Naive thymus-derived CD8-positive, alpha-beta T cell (primary cell): ENCODE measurements at places on chromosomes 3 and 15. TPM values are rescaled to one million over a fixed set of nuclear protein-coding genes. Genes with fewer than 3 reads are reported as not detected.

Gene SEMA6D
- not detected for total RNA-seq

- no peaks in the 10 kb centered on the region for H3K4me1 ChIP-seq
- H3K36me3 ChIP-seq = no peaks in the 10 kb centered on the region
- no peak for DNase-seq
- no peak overlapping the region for H3K4me3 ChIP-seq
- no peaks in the 10 kb centered on the region for H3K27me3 ChIP-seq
Observed at GRCh38 chr3:174959556-174960065, 100.5 kb downstream of the NAALADL2 start.

- peaks cover 4% of the 10 kb centered on the region for H3K27me3 ChIP-seq
- H3K36me3 ChIP-seq = no peaks in the 10 kb centered on the region
- no peaks in the 10 kb centered on the region for H3K4me1 ChIP-seq
- no peak overlapping the region for H3K27ac ChIP-seq
Observed at GRCh38 chr3:130243808-130244207, 101.7 kb upstream of the COL6A5 start.

- no peaks in the 10 kb centered on the region for H3K36me3 ChIP-seq
- no peak overlapping the region for H3K4me3 ChIP-seq
- H3K27me3 ChIP-seq = no peaks in the 10 kb centered on the region
- no peaks in the 10 kb centered on the region for H3K4me1 ChIP-seq
Observed at GRCh38 chr3:177513815-177514610, 316.7 kb upstream of the TBL1XR1 start.

- no peak for DNase-seq
- H3K27me3 ChIP-seq = no peaks in the 10 kb centered on the region
- H3K4me1 ChIP-seq = no peaks in the 10 kb centered on the region
- no peak overlapping the region for H3K27ac ChIP-seq
Observed at GRCh38 chr3:27553886-27554540, 69.8 kb upstream of the SLC4A7 start.

DNA sequence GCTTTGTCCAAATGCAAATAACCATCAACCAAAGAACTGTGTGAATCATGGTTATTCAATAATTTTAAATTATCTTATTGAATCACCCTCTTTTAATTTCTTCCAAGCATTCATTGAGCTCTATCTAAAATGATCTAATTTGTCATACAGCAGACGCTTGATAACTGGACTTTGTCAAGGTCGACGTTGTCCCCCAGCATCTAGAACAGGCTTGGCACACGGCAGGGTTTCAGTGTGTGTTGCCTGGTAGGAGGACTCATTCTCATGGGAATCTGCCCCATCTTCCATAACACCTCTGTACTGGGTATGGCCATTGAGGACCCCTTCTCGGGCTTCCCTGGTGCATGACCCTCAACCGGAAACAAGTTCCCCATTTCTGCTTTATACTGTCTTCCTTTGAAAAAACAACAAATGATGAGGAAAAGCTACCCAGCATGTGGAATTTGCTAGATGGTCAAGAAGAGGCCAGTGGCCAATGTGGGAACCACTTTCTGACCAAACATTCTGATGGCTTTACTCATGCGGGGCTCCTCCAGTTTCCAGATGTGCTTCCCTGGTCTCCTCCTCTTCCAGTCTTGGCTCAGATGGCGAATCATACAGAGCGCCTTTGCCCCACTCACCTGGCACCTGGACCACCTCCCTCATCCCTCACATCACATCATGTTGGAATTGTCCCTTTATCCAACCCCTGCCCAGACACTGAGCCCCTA lies 41.7 kb upstream of the SEC22A start:
- H3K4me3 ChIP-seq = no peak overlapping the region
- H3K27me3 ChIP-seq = no peaks in the 10 kb centered on the region
- peaks cover 66% of the 10 kb centered on the region for H3K36me3 ChIP-seq
- DNase-seq = no peak
- H3K27ac ChIP-seq = no peak overlapping the region
- H3K4me1 ChIP-seq = no peaks in the 10 kb centered on the region

GRCh38 chr15:92906563-92907081 lies 6.5 kb downstream of the CHD2 start:
- peaks cover 5% of the 10 kb centered on the region for H3K36me3 ChIP-seq
- peak overlapping the region; percentile 100 for H3K27ac ChIP-seq
- H3K4me3 ChIP-seq = peak overlapping the region; percentile 100
